ENCODE measurements at places on chromosomes 5 and 9.

DNA sequence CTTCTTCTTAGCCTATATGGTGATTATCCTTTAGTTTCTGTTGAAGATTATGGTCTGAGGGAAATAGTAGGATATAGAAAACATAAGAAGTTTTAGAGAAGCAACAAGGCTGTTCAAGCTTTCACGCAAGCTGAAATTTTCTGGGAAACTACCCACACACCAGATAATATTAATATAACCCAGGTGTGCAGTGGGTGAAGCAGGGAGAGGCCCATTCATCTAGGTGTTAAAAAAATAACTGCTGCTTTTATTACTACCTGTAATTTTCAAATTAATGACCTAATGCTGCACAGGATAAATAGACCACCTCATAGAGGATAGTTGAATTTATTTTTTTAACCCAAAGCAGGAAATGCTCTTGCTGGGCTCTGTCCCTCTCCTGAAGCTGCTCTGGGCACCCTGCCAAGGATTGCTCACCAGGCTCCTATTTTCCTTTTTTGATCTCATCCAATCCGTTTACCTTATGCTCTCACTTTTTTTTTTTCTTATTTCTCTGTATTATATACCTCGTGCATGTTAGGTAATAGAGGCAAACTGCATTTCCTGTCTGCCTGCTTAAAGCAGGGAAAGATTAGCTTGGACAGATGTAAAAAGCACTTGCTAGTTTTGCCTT lies 124.3 kb upstream of the SLC12A2 start:
- DNase-seq, result no peak

- no peak for DNase-seq
Observed at GRCh38 chr5:139272471-139273321, 20.8 kb upstream of the MATR3 start.

DNA sequence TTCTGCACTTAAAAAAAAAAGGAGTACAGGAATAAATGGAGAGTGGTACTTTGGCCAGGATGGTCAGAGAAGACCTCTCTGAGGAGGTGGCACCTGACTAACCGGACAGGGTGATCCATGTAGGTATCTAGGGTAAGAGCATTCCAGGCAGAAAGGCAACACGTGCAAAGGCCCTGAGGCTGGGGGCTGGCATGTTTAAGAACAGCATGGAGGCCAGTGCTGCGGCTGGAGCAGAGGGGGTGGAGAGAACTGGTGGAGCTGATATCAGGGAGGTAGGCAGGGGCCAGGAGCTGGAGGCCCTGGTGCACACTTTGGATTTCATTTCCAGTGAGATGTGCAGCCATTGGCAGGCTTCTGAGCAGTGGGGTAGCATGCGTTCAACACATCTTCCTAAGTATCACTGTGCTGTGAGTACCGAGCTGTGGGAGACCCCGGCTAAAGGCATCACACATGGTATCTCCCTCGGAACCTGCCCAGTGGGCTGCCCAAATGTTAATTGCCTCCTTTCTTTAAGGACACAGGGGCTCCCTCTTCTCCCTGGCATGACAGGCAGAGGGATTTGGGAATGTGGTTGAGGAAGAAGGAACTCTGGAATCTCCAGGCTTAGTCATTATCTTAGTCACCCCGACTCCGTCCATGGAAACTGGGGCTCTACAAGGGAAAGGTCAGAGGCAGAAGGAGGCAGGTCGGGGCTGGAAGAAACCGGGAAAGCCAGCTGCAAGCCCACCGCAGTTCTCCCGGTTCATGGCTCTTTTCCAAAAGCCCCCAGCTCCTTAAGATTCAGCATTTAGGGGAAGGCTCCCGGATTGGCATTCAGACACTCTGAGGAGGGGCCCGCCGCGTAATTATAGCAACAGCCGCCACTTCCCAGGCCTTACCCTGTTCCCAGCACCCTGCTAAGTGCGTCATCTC lies 18.6 kb downstream of the SLC6A7 start:
- DNase-seq, result no peak

DNA sequence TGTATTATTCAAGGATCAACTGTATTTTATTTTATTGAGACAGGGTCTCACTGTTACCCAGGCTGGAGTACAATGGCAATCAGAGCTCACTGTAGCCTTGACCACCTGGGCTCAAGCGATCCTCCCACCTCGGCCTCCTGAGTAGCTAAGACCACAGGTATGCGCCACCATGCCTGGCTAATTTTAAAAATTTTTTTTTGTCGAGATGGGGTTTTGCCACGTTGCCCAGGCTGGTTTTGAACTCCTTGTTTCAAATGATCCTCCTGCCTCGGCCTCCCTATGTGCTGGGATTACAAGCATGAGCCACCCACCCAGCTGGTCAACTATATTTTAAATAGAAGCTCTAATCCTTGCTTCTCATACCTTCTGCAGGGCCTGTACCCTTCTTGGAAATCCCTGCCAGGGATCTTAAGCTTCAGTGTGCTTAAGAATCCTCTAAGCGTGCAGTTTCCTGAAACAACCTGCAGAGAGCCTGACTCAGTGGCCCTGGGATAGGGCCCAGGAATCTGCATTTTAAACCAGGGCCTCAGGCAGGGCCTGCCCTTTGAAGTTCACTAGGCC lies 2.9 kb downstream of the AKNA start:
- no peak for DNase-seq

DNA sequence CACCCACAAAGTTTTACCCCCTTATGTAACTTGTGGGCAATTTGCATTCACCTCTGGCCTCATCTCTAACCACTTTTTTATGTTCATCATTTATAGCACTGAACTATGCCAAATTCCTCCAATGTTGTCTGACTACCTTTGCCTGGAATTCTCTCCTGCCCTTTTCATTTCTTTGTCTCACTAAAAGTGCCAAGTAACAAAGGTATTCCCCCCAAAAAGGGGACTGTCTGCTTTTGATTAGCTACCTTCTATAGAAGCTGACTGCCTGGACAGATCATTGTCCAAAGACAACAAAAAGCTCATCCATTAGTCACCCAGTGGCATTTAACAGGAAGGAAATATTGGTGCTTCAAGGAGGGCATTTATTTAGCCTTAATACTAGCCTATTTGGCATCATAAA lies 189.9 kb upstream of the VCAN start:
- no peak for DNase-seq

- peak; percentile 95 for DNase-seq
Observed at GRCh38 chr5:122751293-122751782, 23.5 kb upstream of the SNX2 start.

DNA sequence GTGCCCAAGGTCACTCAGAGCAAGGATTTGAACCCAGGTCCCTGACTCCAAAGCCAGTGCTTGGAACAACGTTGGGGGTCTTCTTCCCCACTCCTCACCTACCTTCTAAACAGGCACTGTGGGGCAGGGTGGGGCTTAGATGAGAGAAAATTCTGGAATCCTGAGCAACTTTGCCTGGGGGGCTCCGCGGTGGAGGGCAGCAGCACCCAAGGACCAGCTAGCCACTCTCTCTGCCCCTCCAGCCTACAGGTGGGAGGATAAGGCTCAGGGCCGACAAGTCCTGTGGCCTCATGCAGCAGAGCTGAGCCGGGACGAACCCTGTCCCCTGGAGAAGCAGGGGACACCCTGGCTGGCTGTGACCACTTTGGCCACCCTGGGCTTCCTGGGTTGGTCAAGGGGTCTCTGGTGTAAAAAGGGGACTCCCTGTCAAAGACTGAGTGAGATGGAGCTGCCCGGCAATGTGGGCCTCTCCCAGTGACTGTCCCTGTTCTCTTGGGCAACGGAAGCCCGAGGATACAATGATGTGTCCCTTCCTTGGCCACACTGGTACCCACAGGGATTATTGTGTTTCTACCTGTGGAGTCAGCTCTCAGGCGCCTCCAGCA lies 26.5 kb downstream of the CEL start:
- DNase-seq, result no peak

- no peak for DNase-seq
Observed at GRCh38 chr9:119114681-119115080, 254.6 kb downstream of the BRINP1 start.

DNA sequence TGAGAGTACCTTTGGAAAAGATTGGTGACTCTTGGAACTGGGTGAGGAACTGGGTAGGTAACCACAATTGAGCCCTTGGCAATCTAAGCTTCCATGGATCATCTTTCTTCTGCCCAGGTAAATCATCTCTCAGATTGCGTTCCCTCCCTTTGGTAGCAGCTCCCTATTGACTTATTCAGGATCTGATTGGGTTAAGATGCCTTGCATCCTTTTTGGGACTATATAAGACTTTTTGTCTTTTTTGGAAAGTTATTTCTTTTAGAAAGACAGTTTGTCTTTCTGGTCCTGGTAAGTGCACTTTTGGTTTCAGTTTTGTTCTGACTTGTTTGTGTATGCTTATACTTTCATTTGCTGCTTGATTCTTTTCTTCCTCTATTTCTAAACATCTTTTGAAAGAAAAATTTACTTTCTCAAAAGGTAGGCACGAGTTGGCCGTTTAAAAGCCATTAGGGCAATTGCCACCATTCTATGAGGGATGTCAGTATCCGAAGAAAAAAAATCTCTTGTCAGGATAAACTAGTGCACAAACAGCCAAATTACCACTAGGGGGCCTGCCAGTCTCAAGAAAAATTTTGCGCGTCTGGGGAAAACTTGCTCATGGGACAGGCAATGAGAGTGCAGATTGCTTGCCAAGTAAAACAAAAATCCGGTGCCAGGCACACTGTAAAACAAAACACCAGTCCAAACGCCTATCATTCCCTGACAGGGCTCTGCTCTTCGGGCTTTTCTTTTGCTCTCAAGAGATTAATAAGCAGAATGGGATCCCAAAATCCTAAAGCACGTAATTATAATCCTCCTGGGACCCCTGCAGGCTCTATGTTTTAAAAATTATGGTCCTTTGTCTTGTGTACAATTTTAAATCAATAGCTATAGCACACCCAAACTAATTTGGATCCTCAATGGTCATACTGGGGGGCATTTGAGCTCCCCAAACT lies 12.8 kb downstream of the OR1J1 start:
- peak; percentile 61 for DNase-seq

DNA sequence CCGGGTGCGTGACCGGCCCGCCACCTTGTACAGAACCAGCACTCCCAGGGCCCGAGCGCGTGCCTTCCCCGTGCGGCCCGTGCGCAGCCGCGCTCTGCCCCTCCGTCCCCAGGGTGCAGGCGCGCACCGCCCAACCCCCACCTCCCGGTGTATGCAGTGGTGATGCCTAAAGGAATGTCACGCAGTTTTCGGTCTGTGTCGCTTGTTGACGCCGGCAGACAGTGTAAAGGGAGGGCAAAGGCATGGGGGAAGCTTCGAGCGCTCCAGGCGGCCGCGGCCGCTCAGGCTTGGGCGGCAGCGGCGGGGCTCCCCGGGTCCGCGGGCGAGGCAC lies 1.3 kb downstream of the LRRC26 start:
- no peak for DNase-seq

DNA sequence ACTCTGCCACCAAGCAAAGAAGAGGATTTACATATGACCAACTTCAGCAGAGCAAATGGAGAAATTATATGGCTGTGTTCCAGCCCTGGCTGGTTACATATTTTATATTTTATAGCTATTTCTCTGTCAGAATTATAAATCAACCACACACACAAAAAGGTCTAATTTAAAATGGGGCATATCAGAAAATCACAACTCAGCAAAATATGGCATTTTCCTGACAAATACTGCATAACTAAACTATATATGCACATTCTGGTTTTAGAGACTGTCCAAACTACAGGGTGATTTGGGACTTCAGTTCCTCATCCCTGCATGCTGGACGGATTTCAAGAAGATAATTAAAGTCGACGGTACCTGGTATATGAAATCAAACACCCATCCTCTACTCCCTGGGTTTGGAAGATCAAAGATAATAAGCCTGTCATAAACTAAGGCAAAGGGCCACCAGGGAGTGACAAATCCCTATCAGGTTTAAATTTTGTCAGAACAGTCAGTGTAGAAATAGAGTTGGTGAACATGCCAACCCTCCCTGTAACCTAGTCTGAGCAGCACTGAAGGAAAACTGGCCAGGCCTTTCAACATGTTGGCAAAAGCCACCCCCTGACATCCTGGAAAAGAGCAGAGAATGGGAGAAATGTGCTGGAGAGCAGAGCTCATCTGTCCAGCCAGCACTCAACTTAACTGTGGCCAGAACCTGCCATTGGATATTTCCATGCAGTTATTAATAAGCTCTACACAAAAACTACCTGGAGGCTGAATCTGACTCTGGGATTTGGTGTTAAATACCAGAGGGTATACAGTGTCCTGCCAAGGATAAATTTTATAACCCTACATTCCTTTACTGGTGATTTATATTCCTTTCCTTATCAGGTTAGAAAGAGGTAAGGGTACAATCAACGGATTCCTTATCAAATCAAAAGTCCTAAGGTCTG lies 235.7 kb downstream of the ENC1 start:
- DNase-seq, result no peak

- no peak for DNase-seq
Observed at GRCh38 chr9:76658510-76659231, 105.6 kb upstream of the PCA3 start.

DNA sequence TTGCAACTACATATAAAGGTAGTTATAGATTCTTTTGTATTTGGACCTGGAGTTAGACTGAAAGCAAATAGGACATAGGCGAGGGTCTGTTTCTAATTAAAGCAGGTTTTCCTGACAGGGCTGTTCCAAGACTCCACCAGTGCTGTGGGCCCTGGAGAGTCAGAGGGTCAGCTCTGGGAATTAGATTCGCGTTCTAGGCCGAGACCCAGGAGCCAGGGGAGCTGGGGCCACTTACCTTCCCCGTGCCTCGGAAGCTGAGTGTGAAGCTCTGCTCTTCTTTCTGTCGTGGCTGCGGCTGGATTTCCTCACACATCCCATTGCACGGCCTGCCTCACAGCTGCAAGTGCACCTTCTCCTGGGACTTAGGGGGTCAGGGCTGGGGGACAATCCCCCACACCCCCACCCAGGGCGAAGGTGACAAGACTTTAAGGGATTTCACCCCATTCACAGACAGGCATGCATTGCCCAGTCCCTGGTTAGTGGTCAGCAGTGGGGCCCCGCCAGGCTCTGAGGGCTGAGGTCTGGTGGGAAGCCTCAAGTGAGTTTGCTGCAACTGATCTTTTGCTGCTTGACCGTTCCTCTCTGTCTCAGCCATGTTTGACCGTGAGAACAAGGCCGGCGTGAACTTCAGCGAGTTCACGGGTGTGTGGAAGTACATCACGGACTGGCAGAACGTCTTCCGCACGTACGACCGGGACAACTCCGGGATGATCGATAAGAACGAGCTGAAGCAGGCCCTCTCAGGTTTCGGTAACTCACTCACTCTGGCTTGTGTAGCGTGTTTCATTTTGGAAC lies 15.3 kb upstream of the AHRR start:
- no peak for DNase-seq

DNA sequence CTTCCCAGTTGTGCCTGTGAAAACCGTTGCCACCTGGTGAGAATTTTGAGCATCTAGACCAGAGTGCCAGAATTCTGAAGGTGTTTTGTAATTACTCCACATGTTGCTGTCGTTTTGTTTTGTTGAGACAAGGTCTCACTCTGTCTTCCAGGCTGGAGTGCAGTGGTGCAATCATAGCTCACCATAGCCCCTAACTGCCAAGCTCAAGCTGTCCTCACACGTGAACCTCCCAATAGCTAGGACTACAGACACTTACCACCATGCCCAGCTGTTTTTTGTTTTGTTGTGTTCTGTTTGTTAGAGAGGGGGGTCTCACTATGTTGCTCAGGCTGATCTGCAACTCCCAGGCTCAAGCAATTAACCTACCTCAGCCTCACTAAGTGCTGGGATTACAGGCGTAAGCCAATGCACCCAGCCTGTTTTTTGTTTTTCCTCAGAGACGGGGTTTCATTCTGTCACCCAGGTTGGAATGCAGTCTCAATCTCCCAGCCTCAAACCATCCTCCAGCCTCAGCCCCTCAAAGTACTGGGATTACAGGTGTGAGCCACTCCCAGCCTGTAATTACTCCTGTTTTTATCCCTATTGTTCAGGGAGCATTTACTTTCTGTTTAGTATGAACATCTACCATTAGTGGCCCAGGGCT lies 121.1 kb upstream of the DMRT1 start:
- peak; percentile 71 for DNase-seq

- DNase-seq, result no peak
Observed at GRCh38 chr9:98158071-98158831, 34.2 kb downstream of the CORO2A start.
